ENCODE measurements at places on chromosomes 7 and 10.

DNA sequence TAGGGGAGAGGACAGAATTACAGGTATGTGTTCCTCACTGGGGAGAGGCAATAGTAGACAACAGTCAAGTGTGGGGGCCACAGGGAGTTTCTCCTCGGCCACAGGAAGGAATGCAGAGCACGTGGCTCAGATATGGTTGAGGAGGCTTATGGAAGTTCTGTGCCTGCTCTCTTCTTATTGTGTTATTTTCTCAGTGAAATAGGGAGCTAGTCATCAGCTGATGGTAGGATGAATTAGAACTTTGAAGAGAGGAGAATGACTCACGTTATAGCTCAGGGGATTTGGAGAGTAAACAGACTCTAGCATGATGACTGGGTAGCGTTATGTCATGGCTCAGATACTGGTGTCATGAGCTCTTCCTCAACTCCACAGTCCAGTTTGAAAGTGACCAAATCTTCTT lies 308.3 kb upstream of the IGFBP3 start:
- DNase-seq, result no peak

DNA sequence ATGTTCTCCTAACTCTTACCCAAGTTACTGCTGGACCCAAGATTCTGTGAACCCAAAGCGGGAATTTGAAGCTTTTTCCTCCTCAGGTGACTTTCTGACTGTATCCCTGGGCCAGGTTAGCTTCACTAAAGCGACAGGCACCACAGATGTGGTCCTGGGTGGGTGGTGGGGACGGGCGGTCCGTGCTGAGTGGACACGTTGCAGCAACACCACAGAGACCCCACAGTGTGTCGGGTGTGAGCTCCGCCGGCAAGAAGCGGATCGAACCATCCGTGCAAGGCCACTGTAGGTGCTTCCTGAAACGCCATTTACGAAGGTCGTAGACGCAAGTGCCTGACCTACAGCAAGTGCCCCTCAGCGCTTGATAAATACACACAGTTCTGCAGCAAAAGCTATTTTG lies 325.9 kb downstream of the ADARB2 start:
- no peak for DNase-seq

DNA sequence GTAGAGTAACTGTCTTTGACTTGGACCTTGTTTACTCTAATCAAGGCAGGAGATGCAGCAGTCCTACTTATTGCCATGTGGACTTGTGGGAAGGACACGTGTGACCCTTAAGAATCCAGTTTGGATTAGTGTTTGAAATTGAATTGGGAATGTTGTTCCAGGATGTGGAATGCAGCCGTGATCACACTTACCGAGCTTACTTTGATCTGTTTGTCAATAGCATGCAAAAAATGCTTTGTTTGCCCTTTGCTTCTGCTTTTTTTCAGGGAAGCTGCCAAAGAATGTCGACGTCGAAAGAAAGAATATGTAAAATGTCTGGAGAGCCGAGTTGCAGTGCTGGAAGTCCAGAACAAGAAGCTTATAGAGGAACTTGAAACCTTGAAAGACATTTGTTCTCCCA lies 84.7 kb downstream of the CREM start:
- no peak for DNase-seq

DNA sequence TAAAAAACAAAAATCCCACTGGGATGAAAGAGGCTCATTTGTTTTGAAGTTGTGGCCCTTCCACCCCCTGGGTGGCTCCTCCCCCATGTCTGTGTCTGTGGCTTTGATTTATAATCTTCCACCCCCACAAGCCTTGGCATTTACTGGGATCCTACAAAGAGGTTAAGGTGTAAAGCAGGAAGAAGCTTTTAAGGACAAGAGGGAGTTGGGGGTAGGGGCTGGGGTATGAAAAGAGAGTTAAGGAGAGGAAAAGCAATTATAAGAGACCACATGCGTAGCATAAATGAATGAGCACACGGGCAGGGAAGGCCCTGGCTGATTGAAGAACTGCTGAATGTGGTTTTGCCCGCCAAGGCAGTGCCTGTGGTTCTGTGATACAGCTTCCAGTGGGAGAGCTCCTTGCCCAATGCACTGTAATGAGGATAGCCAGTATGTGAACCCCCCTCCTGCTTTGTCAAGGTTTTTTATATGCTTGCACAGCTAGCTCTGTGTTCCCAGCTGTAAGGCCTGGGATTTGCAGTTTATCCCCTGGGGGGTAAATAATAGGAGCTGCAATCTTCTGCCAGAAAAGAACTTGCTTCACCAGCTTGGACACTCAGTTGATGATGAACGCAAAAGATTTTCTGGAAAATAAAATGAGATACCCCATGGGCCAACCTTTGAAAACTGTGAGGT lies 34.7 kb upstream of the KMT2E start:
- DNase-seq, result no peak

DNA sequence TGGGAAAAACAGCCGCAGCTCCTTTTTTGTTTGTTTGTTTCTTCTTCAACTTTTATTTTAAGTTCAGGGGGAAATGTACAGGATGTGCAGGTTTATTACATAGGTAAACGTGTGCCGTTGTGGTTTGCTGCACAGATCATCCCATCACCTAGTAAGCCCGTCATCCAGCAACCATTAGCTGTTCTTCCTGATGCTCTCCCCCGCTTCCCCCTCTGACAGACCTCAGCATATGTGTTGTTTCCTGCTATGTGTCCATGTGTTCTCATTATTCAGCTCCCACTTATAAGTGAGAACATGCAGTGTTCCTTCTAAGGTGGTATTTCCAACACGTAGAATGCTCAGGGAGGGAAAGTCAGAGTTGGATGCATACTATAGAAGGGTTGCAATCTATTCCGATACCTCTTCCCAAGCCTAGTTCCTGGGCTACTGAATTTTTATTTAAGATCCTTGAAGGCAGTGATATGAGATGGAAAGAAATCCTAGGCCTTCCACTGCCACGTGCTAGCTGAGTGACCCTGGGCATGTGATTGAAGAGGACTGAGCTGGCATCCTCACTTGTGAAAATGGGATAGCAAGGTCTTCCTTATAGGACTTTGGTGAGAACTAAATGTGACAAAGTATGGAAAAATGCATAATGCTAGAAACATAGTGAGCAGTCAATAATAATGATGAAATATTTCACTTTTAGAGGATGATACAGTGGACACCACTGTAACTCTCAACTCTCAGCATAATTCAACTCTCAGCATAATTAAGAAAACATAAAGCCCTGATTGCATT lies 278.5 kb downstream of the REEP3 start:
- DNase-seq, result no peak

GRCh38 chr7:81499262-81500116 lies 270.4 kb downstream of the HGF start:
- no peak for DNase-seq

GRCh38 chr10:42939685-42940366 lies 137.0 kb upstream of the RET start:
- no peak for DNase-seq

- no peak for DNase-seq
Measured at GRCh38 chr7:55552320-55553023, 19.8 kb downstream of the VOPP1 start.

GRCh38 chr10:125836746-125837145 lies 13.4 kb downstream of the BCCIP start:
- DNase-seq, result no peak

DNA sequence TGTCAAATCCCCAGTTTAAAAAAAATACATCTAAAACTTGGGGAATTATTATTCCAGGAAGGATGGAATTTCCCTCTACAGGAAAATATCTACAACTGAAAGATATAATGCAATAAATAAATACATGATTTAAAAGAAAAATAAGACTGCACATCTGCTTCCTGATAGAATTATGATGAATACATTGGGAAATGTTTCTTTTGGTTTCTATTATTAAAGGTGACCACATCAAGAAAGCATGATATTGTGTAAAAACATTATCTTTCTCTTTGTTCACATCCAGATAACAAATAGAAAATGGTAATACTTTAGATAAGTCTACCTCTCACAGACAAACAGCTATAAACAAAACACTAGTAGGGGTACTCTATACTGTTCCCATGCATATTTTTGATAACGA lies 19.2 kb downstream of the SEMA3D start:
- DNase-seq, result no peak

GRCh38 chr7:134197345-134197744 lies 70.2 kb downstream of the LRGUK start:
- DNase-seq, result no peak

DNA sequence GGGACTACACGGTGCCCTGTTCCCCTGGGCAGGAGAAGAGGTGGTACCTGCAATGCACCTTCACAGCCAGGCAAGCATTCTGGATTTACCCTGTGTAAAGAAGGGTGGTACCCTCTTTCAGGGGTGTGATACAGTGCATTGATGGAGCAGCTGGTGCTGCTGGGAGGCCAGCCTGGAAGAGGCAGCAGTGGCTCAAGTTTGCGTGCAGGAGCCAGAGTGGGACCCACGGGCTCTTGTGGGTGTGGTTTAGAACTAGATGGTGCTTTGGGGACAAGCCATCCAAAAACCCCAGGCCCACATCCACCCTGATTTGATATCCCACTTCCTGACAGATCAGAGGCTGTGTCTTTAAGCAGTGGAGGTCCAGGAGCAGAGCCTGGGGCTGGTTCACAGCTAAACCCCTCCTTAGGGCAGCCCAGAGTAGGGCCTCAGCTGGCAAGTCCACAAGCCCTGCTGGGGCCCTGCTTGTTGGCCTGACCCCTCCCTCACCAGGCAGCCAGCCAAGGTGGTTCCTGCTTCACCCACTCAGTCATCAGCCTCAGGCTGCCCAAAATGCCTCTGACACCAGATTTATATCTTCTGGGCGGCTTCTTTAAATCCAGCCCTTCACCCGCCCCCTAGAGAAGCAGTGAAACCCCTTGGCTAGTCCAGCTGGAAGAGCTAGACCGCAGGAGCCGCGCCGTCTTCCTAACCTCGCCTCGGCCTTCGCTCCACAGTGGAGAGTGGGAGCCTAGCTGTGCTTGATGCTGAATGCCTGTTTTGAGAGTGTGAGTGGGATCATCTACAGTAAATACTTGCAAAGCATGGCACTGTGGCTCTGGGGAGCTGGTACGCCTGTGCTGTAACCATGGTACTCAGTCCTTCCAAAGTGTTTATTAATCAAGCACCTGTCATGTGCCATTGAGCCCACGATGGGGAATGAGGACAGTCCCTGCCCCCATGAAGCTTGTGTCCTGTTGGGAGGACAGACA lies 1.4 kb upstream of the ASIC3 start:
- DNase-seq, result no peak

GRCh38 chr10:101939008-101939648 lies 95.5 kb upstream of the KCNIP2 start:
- no peak for DNase-seq

DNA sequence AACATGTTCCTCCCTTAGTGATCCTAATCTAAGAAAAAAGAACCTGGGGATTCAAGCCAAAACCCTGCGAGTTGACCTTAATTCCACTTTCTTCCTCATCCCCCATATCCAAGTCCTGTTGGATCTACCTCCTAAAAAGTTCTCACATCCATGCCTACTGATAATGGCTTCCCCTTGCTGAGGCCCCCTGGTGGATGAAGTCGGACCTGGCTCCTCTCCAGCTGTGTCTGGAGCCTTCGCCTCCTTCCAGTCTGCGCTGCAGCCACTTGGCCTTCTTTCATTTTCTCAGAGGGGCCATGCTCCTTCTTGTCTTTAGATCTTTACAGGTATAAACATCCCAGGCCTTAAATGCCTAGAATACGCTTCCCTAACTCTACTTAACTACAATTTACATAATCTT lies 8.1 kb downstream of the PDE1C start:
- no peak for DNase-seq

- no peak for DNase-seq
Measured at GRCh38 chr10:11238893-11239292, 221.2 kb downstream of the CELF2 start.

- DNase-seq, result no peak
Measured at GRCh38 chr10:33290321-33291052, 44.0 kb downstream of the NRP1 start.

DNA sequence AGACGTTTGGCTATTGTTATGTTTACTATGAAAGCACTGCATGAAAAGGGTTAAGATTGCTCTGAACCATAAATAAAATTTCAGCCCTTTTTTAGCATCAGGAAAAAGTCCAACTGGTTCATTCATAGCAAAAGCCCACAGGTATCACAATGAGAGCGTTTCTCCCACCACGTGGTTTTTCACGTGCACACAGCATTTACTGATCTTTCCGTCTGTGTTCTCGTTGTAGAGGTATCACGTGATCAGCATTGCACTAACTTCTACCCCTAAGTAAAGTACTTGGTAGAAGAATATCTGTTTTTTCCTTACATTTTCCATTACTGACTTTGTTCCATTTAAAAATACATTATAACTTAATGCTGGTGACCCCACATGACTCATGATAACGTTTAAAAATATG lies 17.8 kb upstream of the CCDC3 start:
- DNase-seq, result no peak
